ENCODE measurements at places on chromosomes 7 and 10. TPM values are rescaled to one million over a fixed set of nuclear protein-coding genes. Genes with fewer than 3 reads are reported as not detected.
A peak's percentile ranks its signal among the peaks of the same experiment; 100 is the strongest.

DNA sequence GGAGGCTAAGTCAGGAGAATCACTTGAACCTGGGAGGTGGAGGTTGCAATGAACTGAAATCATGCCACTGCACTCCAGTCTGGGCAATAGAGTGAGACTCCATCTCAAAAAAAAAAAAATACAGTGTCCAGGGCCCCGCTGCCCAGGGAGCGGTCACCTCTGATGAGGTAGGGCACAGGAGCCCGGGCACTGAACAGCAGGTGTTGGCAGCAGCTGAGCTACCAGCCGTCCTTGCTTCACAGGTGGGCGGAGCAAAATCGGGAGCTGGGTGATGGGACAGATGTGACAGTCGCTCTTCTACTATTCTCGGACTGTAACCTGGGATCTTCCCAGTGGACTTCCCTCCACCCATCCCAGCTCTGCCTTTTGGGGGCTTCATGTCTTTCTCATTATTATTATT is 49.4 kb downstream of the GTF2IRD1 start:
- H3K36me3 ChIP-seq, result peaks cover 11% of the 10 kb centered on the region
- no peaks in the 10 kb centered on the region for H3K4me1 ChIP-seq
- no peak overlapping the region for H3K27ac ChIP-seq
- H3K4me3 ChIP-seq, result no peak overlapping the region

DNA sequence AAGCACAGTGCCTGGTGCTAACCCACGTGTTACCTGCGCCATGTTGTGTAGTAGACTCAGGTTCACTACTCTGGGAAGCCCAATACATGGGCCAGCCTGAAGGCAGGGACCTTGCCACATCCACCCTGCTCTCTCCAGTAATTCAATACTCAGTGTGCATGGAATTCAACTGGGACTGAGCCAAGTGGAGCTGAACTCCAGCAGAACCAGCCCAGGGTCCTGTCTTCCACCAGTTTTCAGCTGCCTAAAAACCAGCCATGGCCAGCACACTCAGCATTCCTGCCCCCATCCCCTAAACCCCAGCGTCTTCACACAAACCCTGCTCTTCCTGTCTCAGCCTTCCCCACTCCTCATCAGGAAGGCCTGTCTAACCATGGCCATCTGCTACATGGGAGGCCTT is 15.4 kb downstream of the FGF8 start:
- H3K36me3 ChIP-seq, result no peaks in the 10 kb centered on the region
- peaks cover 47% of the 10 kb centered on the region for H3K27me3 ChIP-seq
- no peak for DNase-seq
- no peaks in the 10 kb centered on the region for H3K4me1 ChIP-seq
- no peak overlapping the region for H3K4me3 ChIP-seq

DNA sequence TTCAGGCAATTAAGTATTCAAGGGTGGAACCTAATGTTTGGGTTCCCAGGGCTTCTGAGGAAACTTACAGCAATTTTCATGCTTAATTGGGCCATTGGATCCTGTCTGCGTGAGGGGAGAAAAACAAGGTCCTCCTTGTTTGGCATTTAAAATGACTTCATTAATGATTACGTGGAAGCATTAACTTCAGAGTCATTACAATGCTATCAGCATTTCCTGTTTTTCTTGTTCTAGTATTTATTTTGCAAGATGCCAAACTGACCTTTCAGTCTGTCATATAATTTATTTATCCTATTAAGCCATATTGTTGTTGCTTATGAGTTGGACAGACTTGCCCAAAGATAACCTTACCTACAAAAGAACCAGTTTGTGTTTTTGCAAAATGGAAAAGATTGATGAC is 324.1 kb upstream of the LRRN3 start:
- peak overlapping the region; percentile 24 for H3K27ac ChIP-seq
- H3K36me3 ChIP-seq, result no peaks in the 10 kb centered on the region
- peak overlapping the region; percentile 0 for H3K4me3 ChIP-seq
- peak; percentile 4 for DNase-seq

The DNAJB12 gene
- total RNA-seq, result 43.1 TPM

DNA sequence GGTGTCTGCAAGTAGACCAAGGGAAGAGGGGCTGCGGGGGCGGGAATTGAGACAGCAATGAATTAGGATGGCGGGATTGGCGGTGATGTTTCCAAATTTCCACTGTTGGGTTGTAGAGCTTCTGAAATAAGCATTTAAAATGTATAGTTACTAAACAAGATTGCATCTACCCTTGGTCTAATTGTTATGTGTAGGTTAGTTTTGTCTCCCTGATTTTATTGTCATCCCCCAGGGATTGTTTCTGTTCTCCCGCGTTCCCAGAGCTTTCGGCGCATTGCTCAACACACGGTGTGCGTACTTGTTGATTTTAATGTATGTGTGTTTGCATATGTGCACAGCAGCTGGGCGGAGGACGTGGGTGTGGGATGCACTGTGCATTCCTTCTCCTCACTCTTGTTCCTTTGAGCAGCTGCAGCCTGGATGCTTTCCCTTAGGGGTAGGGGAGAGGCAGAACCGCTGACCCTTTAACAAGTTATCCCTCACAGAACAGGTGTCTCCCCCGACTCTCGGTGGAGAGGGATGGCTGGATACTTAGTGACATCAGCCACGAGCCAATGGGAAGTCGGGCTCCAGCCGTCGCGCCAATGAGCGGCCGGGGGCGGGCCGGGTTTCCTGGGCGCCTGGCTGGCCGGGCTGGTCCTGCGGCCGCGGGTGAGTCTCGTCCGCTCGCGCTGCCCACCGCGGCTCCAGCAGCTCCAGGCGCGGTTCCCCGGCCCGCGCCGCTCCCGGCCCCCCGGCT is at the start of gene TSPAN33:
Gene TSPAN33 (plus strand): TSS at position 613 of the 739 bp plus-strand sequence. CDS start 274 bp downstream, outside the sequence.
- peaks cover 29% of the 10 kb centered on the region for H3K27me3 ChIP-seq
- H3K27ac ChIP-seq, result no peak within 1 kb of the TSS
- peak; percentile 81 for DNase-seq

The MRPS24 gene
- 182 TPM for total RNA-seq
